ENCODE measurements at places on chromosomes 16 and 17.
A peak's percentile ranks its signal among the peaks of the same experiment; 100 is the strongest.

DNA sequence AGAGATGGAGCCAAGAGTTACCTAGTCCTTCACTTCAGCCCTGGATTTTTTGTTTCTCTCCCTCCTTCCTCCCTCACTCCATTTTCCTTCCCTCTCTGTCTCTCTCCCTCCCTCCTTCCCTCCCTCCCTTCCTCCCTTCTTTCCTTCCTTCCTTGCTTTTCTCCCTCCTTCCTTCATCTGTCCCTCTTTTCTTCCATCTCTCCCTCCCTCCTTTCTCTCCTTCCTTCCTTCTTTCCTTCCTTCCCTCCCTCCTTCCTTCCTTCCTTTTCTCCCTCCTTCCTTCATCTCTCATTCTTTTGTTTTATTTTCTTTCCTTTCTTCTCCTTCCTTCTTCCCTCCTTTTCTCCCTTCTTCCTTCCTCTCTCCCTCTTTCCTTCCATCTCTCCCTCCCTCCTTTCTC is 283.5 kb downstream of the MAF start:
- DNase-seq, result no peak

DNA sequence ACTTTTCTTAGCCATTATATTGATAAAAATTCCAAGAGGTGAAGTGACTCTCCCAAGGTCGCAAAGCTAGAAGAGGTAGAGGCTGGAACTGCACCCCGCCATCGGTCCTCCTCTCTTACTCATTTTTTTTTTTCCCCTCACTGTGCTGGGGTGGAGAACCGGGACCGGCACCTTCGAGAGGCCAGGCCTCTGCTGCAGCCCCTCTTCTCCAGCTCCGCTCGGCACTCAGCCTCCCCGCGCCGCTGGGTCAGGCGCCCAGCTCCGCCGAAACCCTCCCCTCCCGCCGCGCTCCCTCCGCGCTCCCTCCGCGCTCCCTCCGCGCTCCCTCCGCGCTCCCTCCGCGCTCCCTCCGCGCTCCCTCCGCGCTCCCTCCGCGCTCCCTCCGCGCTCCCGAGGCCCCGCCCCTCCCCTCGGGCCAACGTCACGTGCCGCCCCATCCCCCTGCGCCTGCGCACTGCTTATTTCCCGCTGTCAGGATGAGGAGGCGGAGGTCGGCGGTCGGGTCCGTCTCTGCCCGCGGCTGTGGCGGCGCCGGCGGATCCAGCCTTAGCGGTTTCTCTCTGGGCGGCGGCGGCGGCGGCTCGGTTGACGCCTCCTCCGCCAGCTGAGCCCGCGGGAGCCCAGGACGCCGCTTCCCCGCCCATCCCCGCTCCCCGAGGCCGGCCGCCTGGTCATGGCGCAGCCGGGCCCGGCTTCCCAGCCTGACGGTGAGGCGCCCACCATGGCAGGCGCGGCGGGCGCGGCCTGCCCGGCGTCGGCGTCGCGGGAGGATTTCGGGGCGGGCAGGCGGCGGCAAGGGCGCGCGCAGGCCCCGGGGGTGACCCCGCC is at the start of gene RABEP1:
Gene RABEP1, plus strand, starts transcription at position 471 of the 828 bp plus-strand sequence. Its CDS starts 203 bp downstream, at position 674.
- peak; percentile 85 for DNase-seq

DNA sequence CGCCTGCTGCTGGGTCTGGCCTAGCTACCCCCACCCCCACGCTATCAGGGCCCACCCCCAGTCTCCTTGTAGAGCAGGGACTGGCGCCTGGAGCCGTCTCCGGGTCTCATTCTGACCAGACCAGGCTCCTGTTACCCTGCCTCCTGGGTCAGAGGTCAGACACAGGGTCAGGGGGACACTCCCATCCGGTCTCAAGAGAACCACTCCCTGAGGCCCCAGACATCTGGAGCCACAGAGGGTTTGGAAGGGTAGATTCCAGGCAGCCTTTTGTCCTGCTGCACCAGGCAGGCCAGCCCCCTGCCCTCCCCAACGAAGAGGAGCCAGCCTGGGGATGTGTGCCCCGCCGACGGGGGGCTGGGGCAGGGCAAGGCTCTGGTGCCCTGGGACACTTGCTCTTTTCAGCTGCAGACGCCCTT is 944 bp upstream of the WFIKKN1 start:
- no peak for DNase-seq

- DNase-seq, result no peak
Measured at GRCh38 chr16:78998879-78999278, 601.7 kb downstream of the MAF start.

GRCh38 chr16:89100601-89101302 is 7.1 kb downstream of the ACSF3 start:
- DNase-seq, result no peak

Data from effector memory CD4-positive, alpha-beta T cell (primary cell).